ENCODE measurements at places on chromosomes 7 and 10.

DNA sequence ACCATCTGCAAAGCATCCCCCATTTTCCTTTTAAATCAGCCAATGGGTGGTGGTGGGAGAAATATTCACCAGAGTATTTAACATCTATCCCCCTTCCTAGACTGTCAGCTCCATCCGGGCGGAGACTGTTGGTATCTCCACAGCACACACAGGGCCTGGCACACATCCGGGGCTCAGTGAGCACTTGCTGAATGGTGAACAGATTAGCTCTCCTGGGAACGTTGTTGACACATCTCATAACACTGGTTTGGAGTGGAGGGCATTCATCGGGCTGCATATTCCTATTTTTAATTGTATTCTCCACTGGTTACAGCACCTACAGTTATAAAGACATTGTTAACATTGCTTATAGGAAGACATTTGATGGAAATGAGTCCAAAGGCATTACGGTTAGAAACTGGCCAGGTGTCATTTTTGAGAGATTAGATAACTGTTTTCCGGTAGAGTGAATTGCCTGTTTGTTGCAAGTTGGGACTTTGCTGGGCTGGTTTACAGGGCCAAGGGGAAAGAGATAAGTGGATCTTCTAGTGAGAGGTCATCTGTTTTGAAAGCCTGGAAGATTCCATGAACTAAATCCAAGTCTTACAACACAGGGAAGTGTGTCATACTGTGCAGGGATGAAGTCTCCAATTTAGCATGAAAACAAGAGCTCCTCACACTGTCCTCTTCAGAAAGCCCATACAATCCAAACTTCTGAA is 101.8 kb downstream of the EGFR start:
- no peak for DNase-seq

GRCh38 chr10:20835335-20835734 is 61.8 kb downstream of the NEBL start:
- DNase-seq = no peak

- no peak for DNase-seq
Observed at GRCh38 chr10:96441987-96442643, 71.6 kb downstream of the TLL2 start.

DNA sequence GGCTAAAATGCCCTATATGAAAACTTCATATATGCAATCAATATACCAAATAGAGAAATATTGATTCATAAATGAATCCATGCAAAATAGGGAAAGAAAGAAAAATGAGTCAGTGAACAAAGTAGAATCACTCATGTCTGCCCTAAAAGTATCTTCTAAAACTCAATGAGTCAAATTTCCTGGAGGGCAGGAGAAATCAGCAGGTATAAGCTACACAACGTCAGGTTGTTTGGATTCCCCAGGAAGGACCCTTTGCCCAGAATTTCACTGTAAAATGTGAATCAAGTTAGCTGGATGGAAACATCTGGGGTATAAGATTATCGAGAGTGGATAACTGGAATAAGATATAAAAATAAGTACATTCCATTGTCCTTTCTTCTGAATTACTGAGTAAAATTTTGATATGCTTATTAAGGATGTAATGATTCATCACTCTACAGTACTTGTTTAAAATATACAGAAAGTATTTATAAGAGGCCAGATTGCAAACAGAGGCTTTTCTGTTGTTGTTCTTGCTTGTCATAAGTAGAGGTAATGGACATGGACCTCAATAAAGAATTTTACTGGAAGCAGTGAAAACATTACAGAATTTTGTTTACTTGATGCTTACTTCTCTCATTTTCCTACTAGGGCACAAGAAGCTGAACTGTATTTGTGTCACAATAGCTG is 99.0 kb downstream of the AGMO start:
- DNase-seq = no peak

DNA sequence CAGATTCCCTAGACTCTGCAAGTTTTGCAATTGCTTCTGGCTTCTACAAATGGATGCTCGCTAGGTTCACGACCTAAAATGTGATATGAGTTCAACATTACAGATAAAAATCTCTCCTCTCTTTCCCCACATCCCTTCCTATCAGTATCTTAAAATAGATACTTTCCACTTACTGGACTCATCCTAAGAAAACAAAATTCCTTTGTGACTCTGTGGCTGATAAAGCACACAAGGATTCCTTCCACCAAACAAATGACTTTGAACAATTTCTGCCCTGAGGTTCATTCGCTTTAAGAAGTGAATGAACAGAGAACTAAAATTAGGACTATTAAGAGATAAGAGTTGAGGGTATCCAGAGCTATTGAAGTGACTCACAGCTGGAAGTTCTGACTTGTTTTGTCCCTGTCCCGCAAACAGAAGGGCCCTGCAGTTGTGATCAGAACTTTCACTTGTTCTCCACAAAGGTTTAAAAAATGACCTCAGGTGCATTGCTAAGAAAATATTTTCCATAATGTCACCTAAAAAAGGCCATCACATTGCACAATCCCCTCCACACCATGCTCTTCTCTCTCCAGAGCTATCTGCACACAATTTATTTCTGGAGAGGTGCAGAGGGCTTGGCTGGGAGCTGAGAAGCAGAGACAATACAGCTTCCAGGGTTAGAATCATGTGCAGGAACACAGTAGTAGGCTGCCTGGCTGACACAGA is 96.1 kb downstream of the PIP4K2A start:
- no peak for DNase-seq

GRCh38 chr10:32054094-32054493 is 2.1 kb downstream of the KIF5B start:
- DNase-seq = no peak

DNA sequence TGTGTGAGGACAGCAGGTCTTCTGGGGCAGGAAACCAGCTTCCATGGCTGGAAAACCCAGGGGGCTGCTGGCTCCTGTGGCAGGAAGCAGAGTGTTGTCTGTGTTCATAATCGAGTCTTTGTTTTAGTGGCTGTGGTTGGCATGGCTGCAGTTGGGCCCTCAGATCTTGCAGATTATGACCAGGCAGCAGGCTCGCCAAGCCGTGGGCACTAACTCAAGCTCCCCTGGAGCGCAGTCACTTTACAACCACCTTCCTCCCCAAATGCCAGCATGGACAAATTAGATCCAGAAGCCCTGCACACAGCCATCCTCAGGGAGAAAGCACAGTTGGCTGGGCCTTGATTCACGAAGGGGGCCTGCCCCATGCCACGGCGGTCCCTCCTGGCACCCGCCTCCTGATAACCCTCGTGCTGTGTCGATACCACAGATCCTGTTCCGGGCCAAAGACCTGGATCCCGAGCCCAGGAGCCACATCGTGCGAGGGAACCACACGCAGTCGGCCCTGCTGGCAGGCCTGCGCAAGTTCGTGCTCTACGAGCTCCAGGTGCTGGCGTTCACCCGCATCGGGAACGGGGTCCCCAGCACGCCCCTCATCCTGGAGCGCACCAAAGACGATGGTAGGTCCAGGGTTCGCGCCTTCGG is 552.5 kb upstream of the FOXK1 start:
- no peak for DNase-seq

DNA sequence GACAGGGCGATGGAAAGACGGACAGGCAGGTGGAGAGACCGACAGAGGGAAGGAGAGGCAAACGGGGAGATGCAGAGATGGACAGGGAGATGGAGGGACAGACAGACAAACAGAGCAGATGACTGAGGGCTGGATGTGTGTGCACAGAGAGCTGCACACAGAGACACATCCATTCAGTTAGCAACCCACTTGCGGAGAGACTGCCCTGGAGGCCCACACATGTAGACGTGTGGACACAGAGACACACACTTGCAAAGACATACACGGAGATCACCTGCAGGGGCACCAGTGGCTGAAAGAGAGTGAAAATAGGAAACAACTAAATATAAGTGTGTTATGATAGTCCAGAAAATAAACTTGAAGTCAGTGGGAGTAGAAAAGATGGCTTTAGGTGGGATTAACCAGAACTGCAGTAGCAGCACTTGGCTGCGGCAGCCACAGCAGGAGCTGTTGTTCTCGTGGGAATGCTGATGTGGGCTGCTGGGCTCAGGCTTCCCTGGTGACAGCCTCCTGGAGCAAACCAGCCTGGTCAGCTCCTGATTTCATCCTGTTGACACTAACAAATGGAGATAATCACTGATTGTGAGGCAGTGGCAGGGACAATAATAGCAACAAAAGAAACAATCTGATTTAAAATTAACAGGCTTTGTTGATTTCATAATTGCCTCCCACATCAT is 134.1 kb downstream of the CCNY start:
- no peak for DNase-seq

- DNase-seq = no peak
Observed at GRCh38 chr7:120799147-120799546, 58.8 kb downstream of the TSPAN12 start.

All from stimulated activated CD4-positive, alpha-beta T cell treated with anti-CD3 and anti-CD28 coated beads, Interleukin-4, amount 100 ng/mL, for 1 hour (primary cell).